Fibroblast of skin of left quadriceps (primary cell): ENCODE measurements at places on chromosomes 1 and 21.
A peak's percentile ranks its signal among the peaks of the same experiment; 100 is the strongest.

DNA sequence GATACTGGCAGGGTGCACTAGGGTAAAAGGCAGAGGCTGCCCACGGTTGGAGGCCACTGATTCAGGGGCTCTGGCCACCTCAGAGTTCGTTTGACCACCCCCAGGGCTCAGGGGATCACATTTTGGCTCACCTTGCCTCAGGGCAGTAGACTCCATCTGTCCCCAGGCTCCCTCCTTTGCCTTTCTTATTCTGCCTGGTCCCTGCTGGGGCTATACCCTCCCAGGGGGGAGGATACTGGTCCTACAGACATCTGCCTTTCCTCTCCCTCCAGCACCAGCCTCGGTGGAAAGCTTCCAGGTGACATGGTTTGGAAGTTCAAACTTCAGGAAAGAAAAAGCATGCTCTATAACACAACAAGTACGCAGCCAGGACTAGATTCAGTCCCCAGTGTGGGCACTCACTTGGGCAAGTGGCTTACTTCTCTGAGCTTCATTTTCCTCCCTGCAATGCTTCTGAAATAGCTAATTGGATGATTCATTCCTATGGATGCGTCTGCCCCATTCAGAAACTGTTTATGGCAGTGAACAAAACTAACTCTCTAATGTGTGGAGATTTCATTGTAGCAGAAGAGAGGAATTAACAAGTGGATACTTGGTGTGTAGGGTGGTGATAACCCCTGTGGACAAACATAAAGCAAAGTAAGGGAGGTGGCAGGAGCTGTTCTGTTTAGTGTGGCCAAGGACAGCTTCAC lies 154.8 kb downstream of the TRABD2B start:
- DNase-seq = no peak

DNA sequence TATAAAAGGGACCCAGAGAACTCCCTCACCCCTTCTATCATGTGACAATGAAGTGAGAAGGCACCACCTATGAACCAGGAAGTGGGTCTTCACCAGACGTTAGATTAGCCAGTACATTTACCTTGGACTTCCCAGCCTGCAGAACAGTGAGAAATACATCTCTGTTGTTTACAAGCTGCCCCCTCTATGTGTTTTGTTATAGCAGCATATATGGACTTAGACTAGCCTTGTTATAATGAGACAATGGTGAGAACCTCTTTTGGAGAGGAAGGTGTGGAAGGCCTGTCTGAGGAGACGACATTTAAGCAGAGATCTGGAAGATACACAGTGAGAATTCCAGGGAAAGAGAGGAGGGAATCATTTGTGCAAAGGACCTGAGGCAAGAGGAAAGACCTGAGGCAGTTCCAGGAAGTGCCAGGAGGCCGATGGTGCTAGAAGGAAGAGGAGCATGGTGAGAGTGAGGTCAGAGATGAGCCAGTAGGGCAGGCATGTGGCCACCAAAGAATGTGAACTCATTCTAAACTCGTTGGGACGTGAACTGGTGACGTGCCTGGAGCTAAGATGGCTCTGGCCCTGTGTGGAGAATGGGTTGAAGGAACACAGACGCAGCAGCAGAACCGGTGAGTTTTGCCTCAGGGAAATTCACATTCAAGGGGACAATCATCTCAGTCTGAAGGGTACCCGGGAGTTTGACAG lies 98.9 kb upstream of the IRF2BP2 start:
- DNase-seq = no peak

DNA sequence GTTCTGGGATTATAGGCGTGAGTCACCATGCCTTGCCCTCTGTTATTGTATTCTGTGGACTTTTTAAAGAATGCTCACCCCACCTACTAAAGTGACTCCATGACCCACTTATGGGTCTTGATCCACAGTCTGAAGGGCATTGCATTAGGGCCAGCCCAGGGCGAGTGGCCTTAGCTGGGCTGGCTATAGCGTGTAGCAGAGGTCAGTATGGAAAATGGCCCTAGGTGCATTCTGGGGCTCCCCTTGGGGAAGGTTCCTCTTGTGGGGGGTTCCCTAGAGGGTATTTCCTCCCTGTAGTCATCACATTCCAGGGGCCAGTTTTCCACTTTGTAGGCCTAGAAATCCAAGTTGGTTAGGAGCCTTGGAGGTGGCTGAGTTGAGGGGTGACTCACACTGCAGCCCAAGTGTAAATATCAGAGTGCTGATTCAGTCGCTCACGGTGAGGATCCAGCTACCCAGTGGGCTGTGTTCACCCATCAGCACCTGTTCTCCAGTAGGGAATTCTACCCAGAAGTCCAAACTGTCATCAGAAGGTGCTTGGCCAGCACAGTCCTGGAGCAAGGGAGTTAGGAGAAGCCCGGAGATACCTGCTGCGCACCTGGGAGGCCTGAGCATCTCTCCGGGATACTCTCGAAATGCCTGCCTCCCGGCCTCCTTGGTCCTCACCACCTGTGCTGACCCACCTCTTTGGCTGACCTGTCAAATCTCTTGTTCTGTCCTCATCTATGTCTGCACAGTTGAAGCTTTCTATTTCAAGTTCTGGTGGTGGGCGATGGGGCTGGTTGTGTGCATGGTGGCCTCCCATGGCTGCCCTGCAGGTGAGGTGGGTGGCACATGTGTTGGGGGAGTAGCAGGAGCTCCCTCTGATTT lies 52.2 kb downstream of the NENF start:
- DNase-seq = peak; percentile 36

DNA sequence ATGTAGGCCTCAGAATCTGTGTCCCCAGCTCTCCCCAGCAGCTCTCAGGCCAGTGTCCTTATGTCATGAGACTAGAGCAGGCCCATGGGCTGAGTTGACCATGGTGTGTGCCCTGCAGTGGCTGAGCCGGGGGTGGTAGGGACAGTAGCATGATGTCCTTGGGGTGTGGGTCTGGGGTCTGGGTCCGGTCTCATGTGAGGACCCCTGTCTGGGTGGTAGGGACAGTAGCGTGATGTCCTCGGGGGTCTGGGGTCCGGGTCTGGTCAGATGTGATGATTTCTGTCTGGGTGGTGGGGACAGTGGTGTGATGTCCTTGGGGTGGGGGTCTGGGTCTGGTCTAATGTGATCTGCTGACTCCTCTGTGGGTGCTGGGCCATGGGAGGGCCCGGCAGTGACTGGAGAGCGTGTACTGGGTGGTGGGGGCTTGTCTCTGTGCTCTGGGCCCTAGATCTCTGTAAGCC lies 64.5 kb downstream of the OBSCN start:
- DNase-seq = no peak

GRCh38 chr1:58585166-58585565 lies 8.1 kb upstream of the TACSTD2 start:
- DNase-seq = no peak

GRCh38 chr1:105005594-105006195 lies 1256.0 kb downstream of the AMY1C start:
- DNase-seq = no peak

- DNase-seq = no peak
Measured at GRCh38 chr1:6445062-6445763, 20.6 kb downstream of the ESPN start.

DNA sequence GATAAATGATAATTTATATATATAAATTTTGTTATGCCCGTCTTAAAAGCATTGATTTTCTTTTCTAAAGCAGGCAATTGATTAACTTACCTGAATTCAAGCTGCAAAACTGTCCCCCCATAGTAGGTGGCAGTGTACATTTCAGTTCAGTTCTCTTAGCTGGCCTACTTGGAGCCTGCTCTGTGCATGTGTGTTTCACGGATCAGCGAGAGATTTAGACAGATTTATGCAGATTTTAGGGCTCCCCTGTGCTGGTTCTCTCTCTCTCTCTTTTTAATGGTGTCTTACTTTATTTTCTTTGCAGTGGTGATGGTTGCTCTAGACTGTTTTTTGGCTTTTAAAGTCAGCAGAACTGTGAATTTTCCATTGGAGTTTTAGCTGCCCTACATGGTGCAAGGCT lies 30.7 kb downstream of the CLIC4 start:
- DNase-seq = no peak

- no peak for DNase-seq
Measured at GRCh38 chr1:247656221-247656875, 23.2 kb downstream of the OR13G1 start.

- DNase-seq = no peak
Measured at GRCh38 chr1:22048351-22049192, 3.9 kb upstream of the CDC42 start.

DNA sequence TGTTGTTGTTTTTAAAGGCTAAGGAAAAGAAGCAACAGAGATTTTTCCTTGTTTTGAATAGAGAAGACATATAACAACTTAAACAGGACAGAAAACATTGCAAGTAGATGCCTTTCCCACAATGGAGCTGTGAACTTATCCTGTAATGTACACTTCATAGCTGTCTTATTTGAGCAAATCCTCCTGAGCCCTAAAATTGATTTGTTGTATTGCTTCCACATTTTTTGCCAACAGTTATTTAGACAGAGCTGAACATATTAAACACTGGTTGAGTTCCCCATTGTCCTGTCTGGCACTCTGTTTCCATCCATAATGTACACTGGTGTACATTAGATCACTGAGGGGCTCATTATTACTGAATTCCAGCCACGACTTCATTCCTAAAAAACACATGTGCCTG lies 32.2 kb downstream of the CACHD1 start:
- no peak for DNase-seq

DNA sequence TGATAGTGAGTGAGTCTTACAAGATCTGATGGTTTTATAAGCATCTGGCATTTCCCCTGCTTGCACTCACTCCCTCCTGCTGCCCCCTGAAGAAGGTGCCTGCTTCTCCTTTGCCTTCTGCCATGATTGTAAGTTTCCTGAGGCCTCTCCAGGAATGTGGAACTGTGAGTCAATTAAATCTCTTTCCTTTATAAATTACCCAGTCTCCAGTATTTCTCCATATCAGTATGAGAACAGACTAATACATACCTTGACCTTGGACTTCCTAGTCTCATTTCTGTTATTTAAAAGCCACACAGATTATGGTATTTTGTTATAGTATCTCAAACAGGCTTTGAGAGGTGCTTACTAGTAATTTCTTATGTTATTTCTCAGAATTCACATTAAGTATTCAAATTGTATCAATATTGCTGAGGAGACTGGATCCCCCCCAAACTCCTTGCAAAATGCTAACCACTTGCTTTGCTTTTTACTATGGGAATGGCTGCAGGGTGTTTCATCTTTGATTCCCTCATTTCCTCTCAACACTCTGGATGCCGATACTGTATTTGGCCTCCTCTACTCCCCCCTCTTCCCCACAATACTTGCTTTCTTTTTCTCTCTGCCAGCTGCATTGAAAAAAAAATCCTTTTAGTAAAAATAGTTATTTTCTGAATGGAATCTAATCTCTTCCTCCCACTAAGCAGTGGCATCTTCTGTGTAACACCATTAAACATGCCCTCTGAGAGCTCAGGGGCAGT lies 96.9 kb upstream of the WLS start:
- DNase-seq = no peak

DNA sequence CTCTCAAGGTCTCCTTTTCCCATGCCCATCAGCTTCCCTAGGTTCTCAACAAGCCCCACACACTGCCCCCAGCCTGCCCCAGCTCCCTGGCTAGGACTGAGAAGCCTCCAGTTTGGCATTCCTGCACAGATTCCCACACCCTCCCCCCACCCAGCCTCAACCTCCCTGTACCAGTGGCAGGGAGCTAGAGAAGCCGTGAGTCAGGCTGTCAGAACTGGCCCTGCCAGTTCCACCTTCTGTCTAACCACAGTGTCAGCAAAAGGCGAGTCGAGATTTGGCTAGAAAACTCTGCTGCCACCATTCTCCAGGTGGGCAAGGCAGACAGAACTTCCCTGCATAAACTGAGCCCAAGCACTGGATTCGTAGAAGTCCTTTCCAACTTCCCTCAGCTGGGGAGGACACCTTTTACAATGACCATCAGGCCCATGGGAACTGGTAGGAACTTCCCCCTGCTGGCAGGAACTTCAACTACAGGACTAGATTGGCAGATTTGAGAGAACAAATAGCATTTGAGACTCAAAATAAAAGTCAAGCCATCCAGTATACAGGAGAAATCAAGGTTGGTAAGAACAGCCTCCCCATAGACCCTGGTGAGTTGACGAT lies 31.0 kb downstream of the TNNT2 start:
- no peak for DNase-seq

- no peak for DNase-seq
Measured at GRCh38 chr1:96698342-96698983, 23.1 kb upstream of the PTBP2 start.

- no peak for DNase-seq
Measured at GRCh38 chr1:156813750-156814570, 2.7 kb downstream of the SH2D2A start.

GRCh38 chr1:16199700-16200099 lies 12.8 kb downstream of the ARHGEF19 start:
- no peak for DNase-seq

DNA sequence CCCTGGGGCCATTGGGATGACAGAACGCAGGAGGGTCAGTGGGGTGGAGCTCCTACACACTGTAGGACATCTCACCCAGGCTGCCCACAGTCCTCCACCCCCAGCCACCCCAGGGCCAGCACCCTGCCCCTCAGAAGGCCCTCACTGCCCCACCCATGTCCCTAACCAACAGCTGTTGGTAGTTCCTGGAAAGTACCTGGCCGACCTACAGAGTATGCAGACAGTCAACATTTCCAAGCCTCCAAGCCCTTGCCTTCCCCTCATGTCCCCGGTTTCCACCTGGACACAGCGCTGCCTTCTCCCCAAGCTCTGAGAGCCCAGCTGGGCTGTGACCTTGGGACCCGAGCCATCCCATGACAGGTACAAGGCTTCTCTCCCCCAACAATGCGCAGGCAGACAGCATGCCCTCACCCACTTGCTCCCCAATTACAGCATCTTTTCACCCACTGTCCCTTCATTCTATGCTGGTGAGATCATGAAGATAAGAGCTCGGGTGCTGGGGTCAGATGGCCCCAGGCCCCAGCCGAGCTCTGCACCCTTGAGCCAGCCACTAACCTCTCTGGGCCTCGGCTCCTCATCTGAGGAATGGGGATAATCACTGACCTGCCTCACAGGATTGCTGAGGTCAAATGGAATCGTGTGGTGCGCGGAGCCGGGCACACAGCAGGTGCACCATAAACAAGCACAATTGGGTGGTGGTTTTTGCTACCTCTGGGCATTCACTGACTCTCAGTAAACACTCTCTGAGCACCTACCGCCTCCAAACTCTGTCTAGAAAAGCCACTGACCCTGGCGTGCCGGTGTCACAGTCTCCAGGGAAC lies 11.2 kb downstream of the LAPTM5 start:
- DNase-seq = no peak

GRCh38 chr1:53187401-53187800 lies 9.2 kb upstream of the CPT2 start:
- DNase-seq = no peak

GRCh38 chr1:248114890-248115289 lies 19.9 kb downstream of the OR2L13 start:
- DNase-seq = no peak

- no peak for DNase-seq
Measured at GRCh38 chr1:230858918-230859729, 9.2 kb downstream of the C1orf198 start.

DNA sequence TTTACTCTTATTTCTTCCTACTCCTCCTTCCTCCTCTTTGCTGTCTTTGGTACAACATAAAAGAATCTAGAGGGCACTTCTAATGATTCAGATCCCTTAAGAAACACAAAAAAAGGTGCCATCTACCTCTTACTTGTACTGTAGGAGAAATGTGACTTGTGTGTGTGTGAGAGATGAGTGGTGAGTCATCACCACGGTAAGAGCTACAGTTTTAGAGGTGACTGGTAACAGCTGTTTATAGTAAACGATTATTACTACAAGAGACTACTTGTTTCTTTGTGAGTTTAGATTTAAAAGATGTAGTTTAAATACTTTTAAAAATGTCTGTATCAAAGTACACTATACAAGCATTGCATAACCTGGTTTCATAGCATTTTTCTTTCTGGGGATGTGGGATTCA lies 40.4 kb downstream of the SLC35D1 start:
- peak; percentile 8 for DNase-seq
